ENCODE measurements at places on chromosomes 1 and 21.

DNA sequence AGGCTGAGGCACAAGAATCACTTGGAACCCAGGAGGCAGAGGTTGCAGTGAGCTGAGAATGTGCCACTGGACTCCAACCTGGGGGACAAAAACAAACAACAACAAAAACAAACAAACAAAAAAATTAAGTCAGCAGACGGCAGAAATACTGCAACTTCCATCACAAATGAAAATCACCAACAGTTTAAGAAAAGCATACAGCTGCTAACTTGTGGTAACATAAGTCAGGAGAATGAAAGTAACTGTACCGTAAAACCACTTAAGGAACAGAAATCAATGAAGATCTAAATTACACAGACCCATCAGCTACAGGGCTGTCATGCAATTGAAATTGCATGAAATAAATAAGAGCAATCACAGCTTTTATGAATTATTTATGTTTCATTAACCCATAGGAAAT lies 25.0 kb downstream of the MCOLN2 start:
- DNase-seq: no peak

- no peak for DNase-seq
Observed at GRCh38 chr1:203539831-203540546, 46.0 kb downstream of the OPTC start.

- DNase-seq: no peak
Observed at GRCh38 chr1:116912846-116913245, 3.1 kb downstream of the PTGFRN start.

DNA sequence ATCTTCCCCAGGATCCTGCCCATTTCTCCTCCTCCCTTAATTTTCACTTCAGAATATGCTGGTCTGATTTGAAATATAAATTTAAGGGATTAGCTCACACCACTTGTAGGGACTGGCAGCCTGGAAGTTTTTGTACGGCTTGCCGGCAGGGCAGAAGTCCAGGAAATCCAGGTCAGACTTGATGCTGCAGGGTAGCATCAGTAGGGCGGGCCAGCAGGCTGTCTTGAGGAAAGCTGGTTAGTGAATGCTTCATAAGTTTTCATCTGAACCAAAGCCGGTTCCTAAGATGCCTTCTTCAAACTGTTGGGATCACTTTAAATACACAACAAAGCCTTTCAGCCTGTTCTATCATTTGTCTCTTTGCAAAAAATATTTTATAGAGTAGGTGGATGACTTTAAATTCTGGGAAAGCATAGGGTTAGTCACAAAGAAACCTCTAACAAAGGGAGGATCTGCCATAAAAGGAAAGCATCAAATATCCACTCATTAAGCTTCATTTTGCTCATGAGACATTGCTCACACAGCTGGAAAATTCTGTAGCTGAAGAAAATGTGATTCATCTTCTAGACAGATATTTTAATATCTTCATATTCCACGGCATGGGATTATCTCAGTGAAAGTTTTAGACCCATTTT lies 90.7 kb upstream of the GFI1 start:
- no peak for DNase-seq

DNA sequence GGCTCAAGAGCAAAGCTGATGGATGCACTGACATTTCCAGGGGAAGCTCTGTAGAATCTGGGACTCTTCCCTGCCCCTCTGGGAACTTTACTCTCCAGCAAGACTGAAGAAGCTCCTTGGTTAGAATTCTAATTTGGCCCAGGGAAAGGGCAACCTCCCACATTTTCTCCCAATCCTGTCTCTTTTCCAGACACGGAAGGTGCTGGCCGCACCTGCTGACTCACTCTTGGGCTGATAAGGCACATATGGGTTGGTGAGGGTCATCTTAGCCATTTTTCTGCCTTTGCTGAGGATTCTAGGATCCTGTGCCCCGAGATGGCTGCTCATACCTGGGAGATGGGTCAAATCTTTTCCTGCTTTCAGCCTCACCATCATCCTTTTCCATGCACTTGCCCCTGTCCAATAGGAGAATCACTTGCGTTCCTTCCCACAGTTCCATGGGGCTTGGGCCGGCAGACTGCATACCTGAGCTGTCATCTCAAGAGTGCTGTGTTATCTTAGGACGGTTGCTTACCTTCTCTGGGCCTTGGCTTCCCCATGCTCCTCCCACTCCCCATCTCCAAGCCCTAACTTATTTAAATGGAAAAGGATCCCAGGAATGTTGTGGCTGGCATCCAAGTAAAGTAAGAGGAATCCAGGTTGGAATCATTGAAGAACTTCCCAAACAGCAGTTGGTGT lies 1.3 kb downstream of the TINAGL1 start:
- DNase-seq: no peak

DNA sequence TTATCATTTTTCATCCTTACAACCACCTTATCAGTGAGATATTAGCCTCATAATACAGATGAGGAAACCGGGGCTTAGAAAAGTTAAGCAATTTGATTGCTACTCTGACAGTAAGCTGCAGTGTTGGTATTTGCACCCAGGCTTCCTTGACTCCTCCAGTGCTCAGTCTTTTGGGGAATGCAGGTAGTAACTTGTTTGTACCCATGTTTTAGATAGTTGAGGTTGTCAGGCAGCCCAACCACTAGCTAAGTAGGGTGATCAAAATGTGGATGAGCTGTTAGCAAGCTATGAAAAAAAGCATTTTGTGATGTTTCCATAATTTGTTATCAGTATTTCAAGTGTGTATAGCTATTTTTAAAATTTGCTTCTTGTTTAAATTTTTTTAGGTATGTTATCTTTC lies 80.8 kb downstream of the SASS6 start:
- DNase-seq: no peak

DNA sequence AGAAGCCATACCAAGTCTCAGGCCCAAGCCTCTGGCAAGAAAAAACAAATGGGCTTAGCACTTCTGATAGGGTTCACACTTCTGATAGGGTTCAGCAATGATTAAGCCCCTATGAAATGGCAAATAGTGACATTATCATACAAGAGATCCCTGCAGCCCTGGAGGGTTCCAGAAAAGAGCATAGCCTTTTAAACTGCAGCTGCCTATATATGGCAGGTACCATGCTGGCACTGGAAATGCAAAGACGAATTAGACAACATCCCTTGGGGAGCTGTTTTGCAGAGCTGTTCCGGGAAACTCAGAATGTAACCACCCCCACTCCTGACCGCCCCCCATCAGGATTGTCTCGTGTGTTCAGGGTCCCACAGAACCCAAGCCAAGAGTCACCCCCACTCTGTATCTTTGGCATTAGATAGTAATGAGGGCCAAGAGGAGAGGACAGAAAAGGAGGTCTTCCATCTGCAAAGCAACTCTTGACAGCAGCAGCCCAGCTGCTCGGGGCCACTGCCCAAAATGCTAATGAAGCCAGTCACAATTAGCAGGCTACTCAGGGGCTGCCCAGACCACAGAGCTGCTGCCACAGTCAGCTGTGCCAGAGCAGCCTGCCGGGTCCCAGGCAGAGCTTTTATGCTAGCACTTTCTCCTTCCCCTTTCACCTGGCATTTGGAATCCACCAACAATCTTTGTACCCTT lies 50.9 kb downstream of the ITPKB start:
- DNase-seq: no peak

- DNase-seq: no peak
Observed at GRCh38 chr1:159881622-159882526, 18.1 kb downstream of the CFAP45 start.

GRCh38 chr1:218259339-218259738 lies 25.8 kb upstream of the RRP15 start:
- no peak for DNase-seq

- DNase-seq: no peak
Observed at GRCh38 chr21:21366277-21366676, 368.1 kb downstream of the NCAM2 start.

GRCh38 chr1:234724516-234725176 lies 114.7 kb upstream of the IRF2BP2 start:
- DNase-seq: no peak

GRCh38 chr1:230429067-230429735 lies 3.1 kb upstream of the PGBD5 start:
- no peak for DNase-seq

DNA sequence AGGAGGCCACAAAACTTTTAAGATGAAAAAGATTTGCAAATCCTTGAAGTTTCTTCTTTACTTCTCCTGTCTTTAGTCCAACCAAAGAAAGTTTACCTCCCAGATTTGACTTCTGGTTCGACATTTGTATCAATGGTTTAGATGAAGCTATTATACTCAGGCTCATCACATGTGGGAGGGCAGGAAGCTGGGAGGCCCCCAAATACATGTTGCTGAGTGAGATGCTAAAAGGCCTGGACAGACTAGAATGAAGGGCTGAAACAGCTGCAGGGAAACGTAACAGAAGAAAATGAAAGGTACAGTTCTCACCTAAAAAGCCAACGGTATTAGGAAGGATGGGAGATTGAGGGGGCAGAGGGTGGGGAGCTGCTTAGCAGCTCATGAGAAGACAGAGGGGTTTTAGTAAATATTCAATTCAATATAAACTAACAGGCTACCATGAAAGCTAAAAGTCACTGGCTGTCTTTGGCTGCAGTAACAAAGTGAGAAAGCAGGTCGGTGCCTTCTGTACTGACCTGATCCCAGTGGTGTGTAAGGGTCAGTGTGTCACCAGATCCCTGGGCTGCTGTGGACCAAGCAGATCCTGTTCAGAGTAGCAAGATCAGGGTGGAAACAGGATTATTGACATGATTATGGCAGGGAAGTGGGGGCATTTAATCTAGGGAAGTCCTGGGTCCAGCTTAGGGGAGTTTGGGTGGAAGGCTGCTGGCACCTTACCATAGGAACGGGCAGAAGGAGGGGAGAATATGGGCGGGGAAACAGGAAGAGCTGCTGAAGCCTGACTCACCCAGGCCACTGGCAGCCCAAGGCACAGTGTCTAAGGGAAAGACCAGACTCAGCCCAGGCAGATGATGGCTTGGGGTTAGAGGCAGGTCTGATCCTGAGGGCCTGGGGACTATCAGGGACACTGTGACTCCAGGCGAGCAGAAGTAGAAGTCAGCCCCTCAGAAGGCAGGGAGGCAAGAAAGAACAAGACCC lies 60.4 kb downstream of the KCNN3 start:
- no peak for DNase-seq

GRCh38 chr1:28258628-28259251 lies 578 bp upstream of the SESN2 start:
- no peak for DNase-seq

GRCh38 chr1:212428496-212428895 lies 4.2 kb upstream of the NENF start:
- DNase-seq: no peak

DNA sequence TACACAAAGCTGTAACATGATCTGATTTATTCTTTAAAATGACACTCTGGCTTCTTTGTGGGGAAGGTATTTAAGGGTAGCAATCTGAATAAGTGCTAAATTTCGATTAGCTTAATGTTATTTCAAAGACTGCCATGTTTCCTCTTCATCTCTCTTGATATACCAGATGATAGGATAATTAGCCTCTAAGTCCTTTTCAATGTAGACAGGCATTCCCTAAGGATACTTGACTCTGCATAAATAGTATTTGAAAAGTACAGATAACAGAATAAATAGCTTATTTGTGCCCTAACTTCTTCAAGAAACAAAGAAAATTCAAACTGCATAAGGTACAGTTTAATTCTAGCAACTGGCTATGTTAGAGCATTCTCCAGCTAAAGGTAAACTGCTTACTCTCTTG lies 46.2 kb downstream of the ARHGAP29 start:
- no peak for DNase-seq

GRCh38 chr1:217435204-217435603 lies 195.7 kb downstream of the GPATCH2 start:
- no peak for DNase-seq

GRCh38 chr1:92314024-92314423 lies 15.2 kb downstream of the RPAP2 start:
- DNase-seq: no peak

GRCh38 chr1:9784508-9785133 lies 39.1 kb downstream of the CLSTN1 start:
- peak; percentile 70 for DNase-seq

DNA sequence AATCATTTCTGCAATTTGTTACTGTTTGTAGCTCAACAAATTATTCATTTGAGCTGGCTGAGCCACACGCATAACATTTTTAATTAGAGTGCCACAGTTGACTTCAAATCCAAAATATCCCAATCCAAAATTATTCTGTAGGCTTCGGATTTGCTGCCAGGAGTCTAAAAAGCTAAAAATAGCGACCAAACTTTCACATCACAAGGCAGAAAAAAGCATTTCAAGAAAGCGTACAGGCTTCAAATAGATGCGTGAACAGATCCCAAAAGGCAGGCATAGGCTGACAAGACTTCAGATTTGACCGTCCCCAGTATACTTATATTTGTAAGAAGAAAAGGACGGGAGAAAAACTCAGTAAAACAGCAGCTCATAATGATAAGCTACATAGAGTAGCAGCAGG lies 24.3 kb upstream of the TIAM1 start:
- no peak for DNase-seq

- no peak for DNase-seq
Observed at GRCh38 chr21:42356650-42357049, 5.9 kb upstream of the TFF2 start.

DNA sequence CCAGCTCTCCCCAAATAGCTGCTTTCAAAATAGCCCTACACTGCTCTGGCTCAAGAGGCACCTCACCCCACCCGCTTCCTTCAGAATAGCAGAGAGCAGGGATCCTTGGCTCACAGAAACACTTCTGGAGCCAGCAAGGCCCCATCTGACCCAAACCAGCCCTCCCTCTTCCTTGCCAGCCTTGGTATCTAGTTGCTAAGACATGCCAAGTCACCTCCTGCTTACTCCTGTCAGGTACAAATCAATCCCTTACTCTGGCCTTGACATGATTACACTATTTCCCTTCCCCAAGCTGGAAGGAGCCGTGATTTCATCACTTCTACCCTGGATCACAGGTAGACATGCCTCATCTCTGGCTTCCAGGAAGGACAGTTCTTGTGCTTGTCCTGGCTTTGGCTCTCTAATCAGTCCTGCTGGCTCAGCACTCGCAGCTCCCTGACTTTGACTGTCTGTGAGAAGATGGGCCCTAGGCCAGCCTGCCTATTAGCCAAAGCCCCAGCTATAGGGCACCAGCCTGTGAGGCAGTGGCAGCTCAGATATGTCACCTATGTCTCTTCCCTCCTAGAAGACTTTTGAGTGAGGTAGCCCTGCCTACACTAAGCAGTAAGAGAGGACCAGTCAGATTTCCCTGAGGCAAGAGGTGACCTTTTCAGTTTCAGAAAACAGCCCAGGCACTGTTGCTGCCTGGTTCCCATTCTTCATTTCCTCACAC lies 8.9 kb upstream of the MUTYH start:
- DNase-seq: no peak

GRCh38 chr1:41805771-41806471 lies 112.8 kb downstream of the HIVEP3 start:
- DNase-seq: no peak

- DNase-seq: no peak
Observed at GRCh38 chr1:19229828-19230325, 19.8 kb upstream of the UBR4 start.

Measured in GM13976 (cell line).